ENCODE measurements at places on chromosomes 12 and 14.

DNA sequence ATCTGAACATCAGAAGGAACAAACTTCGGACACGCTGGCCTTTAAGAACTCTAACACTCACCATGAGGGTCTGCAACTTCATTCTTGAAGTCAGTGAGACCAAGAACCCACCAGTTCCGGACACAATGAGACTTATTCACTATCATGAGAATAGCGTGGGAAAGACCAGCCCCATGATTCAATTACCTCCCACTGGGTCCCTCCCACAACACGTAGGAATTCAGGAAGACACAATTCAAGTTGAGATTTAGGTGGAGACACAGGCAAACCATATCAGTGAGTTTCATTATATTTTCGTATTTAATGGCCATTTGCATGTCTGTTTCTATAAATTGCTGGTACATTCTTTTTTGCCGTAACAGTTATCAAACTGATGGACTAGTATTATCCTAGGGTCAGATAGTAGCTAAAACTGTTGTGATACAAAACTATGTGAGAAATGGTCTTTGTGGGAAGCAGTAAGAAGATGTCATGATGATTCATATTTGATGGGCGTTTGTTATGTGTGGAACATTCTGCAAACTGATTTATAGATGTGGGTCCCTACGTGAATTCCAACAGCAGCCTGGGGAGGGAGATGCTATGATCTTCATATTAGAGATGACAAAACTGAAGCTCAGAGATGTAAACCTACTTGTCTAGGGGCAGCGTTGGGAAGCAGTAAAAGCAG lies 282.4 kb upstream of the TMEM132C start:
- DNase-seq, result no peak

DNA sequence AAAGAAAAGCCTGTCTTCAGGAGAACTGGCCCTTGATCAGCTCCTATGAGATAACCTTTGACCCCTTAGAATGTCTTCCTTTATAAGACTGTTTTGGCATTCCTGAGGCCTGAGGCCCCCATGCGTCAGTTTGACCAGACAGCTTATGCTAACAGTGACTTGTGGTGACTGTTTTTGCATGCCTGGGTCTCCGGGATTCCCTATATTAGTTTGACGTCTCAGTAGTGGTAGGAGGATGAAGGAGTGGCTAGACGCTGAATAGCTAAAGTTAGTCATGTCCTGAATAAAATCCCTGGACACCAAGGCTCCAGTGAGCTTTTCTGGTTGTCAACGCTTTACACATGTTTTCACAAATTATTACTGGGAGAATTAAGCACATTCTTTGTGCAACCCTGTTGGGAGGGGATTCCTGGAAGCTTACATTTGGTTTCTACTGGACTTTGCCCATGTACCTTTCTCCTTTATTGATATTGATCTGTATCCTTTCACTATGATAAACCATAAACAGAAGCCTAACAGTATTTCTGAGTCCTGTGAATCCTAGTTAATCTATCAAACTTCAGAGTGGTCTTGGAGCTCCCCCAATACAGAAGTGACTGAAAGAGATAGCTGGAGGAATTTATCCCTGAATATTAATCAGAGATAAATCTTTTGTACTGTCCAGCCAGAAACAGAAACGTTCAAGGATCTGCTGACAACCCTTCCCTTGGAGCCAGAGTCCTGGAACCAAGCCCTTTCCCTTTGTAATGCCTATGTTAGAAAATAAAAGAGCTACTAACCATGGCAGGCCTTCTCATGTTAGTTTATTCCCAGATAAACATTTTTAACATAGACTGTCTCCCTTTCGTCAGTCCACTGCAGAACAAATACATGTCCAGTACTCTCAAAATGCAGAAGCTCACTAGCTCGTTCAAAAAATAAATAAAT lies 479.2 kb downstream of the RPS29 start:
- no peak for DNase-seq

DNA sequence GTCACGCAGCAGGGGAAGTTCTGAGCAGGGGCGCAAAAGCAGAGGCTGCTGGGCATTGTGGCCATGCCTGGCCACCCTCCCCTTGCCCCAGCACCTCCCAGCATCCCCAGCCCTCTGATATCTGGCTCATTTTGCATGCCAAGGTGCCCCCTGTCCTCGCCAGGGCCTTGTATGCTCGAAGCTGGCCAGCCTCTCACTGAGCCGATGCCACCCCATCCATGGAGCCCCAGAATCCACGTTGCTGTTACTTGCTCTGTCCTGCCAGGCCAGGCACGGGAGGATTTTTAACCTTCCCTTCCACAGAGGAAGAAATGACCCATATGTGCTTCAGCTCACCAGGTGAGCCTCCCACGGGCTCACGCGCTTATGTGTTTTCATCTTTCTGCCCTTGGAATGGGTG lies 413.4 kb downstream of the BCL11B start:
- no peak for DNase-seq

- DNase-seq, result no peak
These were observed 87.1 kb upstream of the ATF7IP start for GRCh38 chr12:14278294-14278953.

- DNase-seq, result peak; percentile 48
These were observed 58.5 kb downstream of the SLC4A8 start for GRCh38 chr12:51482929-51483697.

DNA sequence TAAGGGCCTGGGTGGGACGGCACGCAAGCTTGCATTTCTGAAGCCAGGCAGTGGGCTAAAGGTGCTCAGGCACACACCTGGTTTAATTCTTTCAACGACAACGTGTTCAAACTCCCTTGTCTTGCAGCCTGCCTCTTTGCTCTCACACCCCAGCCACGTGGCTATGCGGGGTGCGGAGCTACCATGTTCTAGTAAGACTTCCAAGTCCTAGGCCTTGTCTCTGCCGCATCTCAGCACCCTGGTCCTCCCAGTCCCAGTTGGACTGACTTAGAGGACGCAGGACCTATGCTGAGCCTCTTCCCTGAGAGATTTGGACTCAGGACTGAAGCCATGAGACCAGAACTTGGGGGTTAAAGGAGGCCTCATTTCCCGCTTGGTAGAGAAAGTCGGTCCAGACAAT lies 62.2 kb downstream of the CLMN start:
- no peak for DNase-seq

DNA sequence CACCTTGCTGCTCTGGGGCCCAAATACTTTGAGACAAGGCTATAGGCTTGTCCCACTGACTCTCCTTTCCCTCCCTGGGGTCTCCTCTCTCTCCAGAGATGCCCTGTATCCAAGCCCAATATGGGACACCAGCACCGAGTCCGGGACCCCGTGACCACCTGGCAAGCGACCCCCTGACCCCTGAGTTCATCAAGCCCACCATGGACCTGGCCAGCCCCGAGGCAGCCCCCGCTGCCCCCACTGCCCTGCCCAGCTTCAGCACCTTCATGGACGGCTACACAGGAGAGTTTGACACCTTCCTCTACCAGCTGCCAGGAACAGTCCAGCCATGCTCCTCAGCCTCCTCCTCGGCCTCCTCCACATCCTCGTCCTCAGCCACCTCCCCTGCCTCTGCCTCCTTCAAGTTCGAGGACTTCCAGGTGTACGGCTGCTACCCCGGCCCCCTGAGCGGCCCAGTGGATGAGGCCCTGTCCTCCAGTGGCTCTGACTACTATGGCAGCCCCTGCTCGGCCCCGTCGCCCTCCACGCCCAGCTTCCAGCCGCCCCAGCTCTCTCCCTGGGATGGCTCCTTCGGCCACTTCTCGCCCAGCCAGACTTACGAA lies 3.1 kb downstream of the NR4A1 start:
- no peak for DNase-seq

- DNase-seq, result no peak
These were observed 13.7 kb downstream of the SIX4 start for GRCh38 chr14:60710494-60710893.
